Kidney capillary endothelial cell (primary cell): ENCODE measurements at places on chromosomes 7 and 10.

GRCh38 chr7:125436220-125436619 is 506.6 kb upstream of the POT1 start:
- no peak for DNase-seq

GRCh38 chr10:111724121-111724520 is 459.4 kb downstream of the GPAM start:
- no peak for DNase-seq

GRCh38 chr7:145845345-145845744 is 271.3 kb upstream of the CNTNAP2 start:
- DNase-seq: no peak

DNA sequence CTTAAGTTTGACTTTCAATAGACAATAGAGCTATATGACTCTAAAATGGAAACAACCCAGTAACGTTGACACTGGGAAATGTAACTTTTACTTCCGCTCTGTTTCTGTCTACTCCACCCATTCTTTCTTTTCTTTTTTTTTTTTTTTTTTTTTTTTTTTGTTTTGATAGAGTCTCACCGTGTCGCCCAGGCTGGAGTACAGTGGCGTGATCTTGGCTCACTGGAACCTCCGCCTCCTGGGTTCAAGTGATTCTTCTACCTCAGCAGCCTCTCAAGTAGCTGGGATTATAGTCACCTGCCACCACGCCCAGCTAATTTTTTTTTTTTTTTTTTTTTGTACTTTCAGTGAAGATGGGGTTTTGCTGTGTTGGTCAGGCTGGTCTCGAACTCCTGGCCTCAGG is 13.9 kb downstream of the PRSS2 start:
- no peak for DNase-seq

GRCh38 chr10:132176623-132177500 is 9.9 kb upstream of the DPYSL4 start:
- DNase-seq: no peak

- DNase-seq: peak; percentile 73
Measured at GRCh38 chr7:1065585-1066241, 21.4 kb downstream of the GPR146 start.

DNA sequence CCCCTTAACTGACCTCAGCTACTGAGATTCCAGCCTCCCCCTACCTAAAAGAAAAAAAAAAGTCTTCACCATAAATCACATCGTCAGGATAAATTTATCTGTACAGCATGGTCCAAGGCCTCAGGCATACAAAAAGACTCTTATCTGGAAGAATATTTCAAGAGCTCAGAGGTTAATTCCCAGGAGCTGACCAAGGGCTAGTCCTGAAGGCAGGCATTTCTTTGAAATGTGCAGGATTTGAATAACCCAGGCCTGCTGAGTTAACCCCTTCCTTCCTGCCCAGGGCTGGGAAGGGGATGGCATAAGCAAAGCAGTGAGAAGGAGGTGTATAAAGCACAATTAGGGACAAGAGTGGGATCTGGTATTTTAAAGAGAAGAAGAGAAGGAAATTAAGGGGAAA is 111.2 kb downstream of the RNLS start:
- no peak for DNase-seq

- DNase-seq: no peak
Measured at GRCh38 chr7:42756841-42757240, 155.0 kb downstream of the C7orf25 start.

- DNase-seq: no peak
Measured at GRCh38 chr10:48481385-48481784, 123.5 kb downstream of the ARHGAP22 start.

DNA sequence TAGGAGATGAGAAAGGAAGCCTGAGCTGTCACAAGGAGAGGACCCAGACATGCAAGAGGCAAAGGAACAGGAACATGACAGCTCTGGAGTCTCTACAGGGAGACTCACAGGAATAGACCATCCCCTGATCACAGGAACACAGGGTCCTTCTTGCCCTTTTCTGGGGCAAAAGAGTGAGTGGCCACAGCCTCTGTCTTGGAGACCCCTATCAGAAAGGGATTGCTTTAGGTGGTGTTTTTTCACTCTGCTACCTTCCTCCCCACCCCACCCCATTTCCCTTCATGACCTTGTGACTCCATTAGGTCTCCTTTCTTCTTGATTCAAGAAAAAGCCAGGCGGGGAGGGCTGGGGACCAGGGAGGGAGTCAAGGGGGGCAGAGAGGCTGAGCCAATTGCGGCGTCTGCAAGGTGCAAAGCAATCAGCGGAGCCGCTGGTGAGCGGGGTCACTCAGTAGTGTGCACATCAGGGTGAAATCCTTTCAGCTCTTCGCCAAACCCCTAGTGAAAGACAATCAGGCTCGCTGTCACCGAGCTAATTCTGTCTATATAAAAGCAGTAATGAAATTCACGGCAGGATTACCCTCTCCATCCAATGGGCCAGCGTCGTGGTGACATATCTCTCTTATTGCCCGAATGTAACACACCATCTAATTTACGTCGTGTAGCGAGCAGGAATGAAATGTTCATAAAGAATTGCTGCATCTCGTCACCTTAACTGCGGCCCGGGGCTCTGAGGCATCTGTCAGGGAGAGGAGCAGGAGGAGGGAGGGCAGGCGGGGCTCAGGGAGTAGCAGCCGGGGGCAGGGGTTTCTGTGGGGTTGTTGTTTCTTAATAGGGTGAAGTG is 31.5 kb upstream of the BTRC start:
- no peak for DNase-seq

DNA sequence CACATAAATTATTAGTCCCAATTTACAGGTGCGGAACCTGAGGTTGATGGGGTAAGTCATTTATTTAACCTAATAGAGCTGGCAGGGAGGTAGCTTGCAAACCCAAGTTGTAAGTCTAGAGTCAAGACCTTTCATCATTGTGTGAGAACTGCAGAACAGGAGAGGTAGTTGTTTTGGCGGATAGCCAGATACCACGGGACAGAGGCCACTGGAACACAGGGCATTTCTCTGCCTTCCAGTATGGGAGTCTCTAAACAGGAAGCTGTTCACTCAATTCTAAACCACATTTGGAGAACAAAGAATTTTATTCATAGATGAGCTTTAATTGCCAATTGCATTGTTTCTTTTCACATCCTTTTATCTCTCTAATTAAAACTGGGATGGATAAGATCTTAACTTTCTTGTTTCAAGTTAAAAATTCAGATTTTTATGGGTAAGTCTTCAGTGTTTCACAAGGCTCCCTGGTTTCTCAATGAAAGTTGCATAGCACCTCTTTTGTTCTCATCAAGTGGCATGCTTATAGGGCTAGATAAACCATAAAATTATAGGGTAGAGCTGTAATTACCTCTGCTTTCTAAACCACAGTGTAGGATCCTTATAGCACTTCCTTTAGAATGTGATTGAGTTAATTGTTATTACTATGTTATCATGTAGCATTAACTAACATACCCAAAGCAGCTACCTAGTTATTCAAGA is 489.0 kb downstream of the GATA3 start:
- no peak for DNase-seq

DNA sequence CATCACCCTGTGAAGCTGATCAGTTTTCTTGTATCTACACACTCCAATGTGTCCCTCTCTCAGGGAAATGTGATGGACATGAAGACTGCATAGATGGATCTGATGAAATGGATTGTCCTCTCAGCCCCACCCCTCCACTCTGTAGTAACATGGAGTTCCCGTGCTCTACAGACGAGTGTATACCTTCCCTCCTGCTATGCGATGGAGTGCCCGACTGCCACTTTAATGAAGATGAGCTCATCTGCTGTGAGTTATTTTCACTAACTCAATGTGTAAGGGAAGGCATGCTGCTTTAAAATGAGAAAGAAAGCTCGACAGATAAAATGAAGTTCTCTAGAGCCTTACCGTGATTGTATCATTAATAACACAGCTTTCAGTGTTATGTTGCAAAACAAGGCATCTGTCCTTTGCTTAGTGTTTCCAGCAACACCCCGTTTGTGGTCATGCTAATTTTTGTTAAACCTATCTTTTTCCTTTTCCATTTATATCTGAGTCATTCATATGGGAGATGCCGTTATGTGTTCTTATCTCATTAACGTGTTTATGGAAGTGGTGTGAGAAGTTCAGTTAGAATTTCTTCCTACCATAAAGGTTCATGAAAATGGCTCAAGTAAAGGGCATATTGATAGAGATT is 220.9 kb upstream of the PLXDC2 start:
- no peak for DNase-seq

DNA sequence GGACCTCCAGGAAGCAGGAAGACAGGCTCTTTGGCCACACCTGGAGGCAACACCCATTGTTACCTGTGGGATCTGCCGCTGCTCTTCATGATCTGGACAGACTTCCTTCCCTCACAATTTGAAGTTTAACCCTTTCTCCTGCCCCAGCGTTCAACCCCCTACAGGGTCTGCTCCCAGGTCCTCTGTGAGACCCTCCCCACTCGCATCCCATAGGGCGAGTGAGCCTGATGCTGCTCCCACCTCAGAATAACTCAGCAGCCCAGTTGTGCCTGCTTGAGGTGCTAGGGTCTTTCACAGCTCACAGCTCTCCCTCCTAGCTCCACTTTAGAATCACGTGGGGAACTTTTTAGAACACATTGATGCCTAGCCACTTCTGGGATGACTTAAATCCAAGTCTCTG is 61.8 kb upstream of the C10orf90 start:
- no peak for DNase-seq

- DNase-seq: no peak
Measured at GRCh38 chr7:80819503-80819902, 99.3 kb downstream of the SEMA3C start.

- DNase-seq: no peak
Measured at GRCh38 chr10:101394524-101395133, 40.7 kb downstream of the BTRC start.

- no peak for DNase-seq
Measured at GRCh38 chr10:14545827-14546226, 215.1 kb upstream of the FRMD4A start.

DNA sequence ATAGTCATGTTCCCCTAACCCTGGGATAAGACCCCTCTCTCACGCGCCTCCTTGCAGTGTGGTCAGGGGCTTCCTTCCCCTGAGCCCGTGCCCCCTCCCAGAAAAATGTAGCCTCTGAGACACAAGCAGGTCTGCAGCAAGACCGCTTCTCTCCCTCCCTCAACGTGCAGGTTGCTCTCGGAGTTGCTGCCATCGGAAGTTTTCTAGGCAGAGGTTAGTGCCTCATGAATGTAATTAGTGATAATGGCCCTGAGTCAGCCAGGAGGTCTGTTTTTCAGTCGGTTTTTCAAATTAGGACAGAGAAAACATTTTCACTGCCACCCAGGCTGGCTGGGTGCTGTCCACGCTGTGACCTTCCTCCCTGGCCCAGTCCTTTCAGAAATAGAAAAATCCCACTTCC is 43.2 kb upstream of the PRLHR start:
- no peak for DNase-seq

DNA sequence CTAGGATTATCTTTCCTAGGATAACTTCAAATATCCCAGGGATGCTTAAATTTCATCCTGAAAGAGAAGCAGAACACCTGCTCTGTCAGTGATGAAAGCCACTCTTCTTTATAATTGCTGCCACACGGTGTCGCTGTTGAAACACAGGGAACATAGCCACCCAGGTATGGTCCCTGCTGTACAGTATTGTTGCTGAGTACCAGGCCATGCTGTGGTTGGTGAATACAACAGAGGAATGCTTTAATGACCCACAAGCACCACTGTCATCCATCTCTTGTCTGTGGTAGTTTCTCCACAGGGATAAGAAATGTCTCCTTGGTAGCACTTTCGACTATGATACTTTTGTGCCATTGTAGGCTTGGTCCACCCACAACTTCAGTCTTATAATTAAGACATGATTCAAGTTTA is 70.6 kb upstream of the STARD3NL start:
- peak; percentile 42 for DNase-seq

DNA sequence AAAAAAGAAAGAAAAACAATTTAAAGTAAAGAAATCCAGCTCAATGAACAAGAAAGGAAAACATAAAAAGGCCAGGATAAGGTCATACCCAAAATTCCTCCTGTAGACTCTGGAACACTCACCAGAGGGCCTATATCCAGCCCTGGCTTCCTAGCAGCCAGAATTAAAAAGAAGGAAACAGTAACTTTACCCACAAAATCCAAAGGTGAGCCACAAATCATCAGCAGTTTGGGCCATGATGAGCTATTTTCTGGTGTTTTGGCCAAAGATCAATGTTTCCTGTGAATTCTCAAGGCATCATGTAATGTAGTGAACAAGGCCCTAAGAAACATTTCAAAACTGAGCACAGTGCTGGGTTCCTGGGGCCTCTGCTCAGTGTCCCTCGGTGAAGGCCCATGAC is 87.8 kb downstream of the LARP4B start:
- no peak for DNase-seq

- DNase-seq: no peak
Measured at GRCh38 chr10:99742254-99742653, 10.2 kb downstream of the CUTC start.

DNA sequence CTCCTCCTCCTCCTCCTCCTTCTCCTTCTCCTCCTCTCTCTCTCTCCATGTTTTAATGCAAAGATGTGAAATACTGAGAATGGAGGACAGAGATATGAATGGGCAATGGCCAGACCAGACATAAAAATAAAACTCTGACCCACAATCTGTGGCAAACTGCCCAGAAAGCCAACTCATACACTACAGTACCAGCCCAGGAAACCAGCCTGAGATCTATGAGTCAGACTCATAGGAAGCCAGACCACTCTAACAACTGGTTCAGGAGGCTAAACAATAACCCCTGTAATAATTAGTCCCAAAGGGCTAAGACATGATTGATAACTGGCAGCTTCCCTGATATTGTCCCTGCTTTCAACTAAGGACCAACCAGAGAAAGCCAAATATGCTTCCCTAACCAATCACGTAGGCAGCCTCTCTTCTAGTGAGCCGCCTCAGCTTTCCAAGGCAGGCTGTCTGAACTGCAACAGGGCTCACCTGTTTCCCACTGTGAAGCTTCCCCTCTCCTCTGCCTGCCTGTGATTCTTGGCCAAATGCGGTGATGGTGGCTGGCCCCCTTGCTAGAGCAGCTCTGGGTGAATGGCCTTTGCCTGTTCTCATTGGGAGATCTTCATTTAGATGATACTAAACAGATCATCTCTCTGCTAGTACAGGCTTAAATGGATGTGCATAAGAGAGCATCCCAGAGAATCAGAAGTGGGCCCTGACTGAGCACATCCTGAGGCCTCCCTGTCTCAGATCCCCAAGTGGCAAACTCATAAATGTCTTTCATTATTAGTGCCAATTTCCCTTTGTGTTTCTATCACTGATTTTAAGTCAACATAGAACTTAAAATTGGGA is 817.6 kb downstream of the TNS3 start:
- peak; percentile 100 for DNase-seq

DNA sequence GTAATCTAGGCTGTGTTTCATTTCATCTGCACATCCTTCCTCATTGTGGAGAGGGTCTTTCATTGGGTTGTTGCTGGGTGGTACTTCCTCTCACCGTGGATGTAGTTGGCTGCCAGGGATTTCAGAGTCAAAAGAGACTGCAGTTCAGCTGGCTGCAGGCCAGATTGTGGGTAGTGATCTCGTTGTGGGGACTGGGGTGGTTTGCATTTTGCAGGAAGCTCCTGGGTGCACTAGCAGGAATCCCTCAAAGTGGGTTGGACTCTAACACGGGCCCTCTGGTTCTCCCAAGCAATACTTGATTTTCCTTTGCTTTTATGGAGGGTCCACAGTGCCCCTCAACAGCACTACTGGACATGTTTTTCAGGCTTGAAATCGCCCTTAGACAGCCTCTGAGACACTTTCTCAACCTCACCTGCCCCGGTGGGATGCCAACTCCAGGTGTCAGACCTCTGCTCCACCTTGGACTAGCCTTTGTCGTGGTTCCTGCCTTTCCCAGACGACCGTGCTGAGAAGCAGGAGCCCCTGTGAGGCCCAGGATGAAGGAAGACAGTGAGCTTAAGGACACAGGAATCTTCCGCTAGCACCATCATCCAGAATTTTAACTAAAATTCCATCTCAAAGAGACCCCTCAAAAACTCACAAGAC is 23.9 kb upstream of the ZNF273 start:
- DNase-seq: no peak

- DNase-seq: no peak
Measured at GRCh38 chr10:6038071-6038631, 24.0 kb downstream of the IL2RA start.
